ENCODE measurements at places on chromosomes 11 and 22. TPM values are rescaled to one million over a fixed set of nuclear protein-coding genes. Genes with fewer than 3 reads are reported as not detected.

Gene IGLL5
- total RNA-seq, result not detected

GRCh38 chr11:70500076-70500847, 101.9 kb downstream of the CTTN start:
- peak; percentile 32 for DNase-seq

Gene GP1BB
- total RNA-seq, result not detected

Gene SYT12
- total RNA-seq, result 0.13 TPM

- peak; percentile 56 for DNase-seq
Observed at GRCh38 chr11:29773656-29774264, 243.1 kb downstream of the KCNA4 start.

DNA sequence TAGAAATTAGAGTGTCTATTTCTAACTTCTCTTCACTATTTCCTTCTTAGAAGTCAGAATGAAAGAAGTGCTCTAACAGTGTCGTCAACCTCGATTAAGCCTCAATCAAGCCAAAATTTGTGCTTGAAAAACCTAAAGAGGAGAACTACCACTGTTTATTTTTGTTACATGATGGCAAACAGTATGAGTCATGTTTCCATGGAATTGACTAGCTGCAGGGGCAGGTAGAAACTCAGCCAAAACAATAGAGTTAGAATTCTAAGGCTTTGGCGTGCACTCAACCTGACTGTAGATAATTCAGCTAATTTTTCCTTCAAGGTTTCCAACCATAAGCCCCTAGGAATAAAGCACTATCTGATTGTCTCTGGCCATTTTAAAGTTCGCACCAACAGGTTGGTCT, 415.9 kb downstream of the ETS1 start:
- no peak for DNase-seq

- no peak for DNase-seq
Observed at GRCh38 chr11:94175535-94175934, 46.9 kb downstream of the PANX1 start.

DNA sequence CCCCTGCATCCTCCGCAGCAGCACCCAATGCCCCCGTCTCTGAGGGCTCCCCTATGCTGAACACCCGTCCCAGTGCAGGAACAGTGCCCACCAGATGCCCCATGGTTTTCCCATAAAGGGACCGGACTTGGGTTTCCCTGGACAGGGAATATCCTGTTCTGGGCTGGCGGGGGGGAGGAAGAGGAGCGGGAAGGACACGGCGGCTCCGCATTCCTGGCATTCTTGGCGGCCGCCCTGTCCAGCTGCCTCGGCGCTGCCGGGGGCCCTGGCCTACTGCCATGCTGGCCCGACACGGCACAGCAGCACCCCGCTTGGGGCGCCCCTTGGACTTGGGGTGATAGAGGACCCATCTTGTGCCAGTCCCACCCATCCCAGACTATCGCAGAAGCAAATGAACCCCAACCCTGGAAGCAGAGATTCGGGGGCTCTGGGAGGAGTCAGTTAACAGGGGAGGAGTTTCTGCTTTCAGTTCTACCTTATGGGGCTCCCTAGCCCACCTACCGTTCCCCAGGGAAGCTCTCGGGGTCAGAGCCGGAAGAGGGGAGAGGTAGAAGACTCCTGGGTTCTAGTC, 23.7 kb upstream of the CBX7 start:
- DNase-seq, result peak; percentile 83

GRCh38 chr11:63609971-63610580, 4.2 kb downstream of the PLAAT3 start:
- no peak for DNase-seq

DNA sequence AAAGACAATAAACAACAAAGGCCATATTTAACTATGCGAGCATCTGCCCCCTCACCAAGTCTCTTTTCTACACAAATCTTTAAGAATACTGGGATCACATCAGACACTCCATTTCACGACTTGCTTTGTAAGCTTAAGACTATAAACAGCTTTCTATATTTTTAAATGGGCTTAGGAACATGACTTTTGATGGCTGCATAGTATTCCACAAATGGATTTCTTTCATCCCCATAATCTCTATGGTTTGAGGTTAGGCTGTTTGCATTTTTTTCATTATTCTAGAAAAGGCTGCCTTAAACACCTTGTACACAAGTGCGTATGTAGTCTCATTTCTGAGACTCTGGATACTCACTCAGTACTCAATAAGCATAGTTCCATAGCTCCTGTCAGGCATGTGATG, 52.8 kb downstream of the DGCR2 start:
- no peak for DNase-seq

DNA sequence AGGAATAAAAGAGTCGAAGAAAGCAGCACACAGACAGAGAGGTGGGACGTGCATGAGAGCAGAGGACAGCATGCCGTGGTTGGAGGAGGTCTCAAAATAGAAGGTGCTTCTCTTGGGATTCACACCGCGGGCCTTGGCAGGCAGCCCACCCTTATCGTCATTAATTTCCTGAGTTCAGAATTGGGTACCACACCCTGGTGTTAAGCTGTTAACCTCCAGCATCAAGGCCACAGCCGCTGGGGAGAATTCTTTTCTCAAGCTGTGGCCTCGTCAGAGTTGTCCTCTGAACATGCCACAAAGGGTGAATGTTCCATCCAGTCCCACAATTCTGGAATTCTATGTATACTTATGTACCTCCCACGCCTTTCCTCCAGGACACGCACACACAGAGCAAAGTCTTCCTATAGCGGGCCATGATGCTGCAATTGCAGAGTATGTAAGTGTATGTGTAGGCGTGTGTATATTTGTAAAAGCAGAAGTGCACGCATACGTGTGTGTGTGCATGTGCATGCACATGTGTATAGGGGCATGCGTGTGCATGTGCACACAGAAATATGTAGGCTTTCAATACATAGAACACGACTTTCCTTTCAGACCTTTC, 39.0 kb downstream of the ADAMTS8 start:
- peak; percentile 60 for DNase-seq

- no peak for DNase-seq
Observed at GRCh38 chr11:27218421-27219038, 144.5 kb downstream of the CCDC34 start.

- no peak for DNase-seq
Observed at GRCh38 chr11:28649922-28650321, 541.7 kb downstream of the METTL15 start.

- DNase-seq, result no peak
Observed at GRCh38 chr22:21080435-21081137, 34.8 kb downstream of the LRRC74B start.

DNA sequence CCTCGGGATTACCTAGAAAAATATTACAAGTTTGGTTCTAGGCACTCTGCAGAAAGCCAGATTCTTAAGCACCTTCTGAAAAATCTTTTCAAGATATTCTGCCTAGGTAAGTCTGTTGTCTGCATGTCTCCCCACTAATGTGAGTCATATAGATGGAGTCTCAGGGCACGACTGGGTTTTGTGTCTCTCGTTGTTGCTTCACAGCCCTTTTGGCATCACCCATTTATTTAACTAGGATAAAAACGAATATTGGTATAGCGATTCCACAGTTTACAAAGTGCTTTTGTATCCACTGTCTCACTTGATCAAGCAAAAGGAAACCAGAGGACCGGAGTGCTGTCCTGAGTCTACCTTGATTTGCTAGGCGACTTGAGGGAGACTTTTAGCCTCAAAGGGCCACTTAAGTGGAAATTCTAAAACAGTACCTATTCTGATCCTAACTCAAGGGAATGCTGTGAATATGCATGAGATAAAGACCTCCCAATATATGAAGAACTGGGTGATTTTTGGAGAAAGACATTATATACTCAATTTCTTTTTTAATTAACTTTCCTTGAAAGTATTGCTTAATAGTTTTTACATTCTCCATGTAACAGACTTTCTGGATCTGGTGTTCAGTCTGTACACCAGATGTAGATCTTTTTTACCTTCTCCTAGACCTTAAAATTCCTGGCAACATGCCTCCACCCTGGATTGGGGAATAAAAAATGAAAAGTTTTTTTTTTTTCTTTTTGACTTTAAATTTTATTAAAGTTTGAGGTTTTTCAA, 590 bp downstream of the NNMT start:
- no peak for DNase-seq

Gene PLAAT3
- total RNA-seq, result 169 TPM

GRCh38 chr11:114183044-114183511, 113.1 kb upstream of the NNMT start:
- DNase-seq, result peak; percentile 68

- DNase-seq, result no peak
Observed at GRCh38 chr11:57364851-57365660, 15.9 kb downstream of the PRG3 start.
